Aorta (tissue), 5 donors: ENCODE measurements at places on chromosomes 5 and 9. TPM values are rescaled to one million over a fixed set of nuclear protein-coding genes. Genes with fewer than 3 reads are reported as not detected.
A peak's percentile ranks its signal among the peaks of the same experiment; 100 is the strongest.

Gene SPATA31A3
- not detected for total RNA-seq

Gene FAM219A
- 43.9 TPM for total RNA-seq

Gene MYO10
- total RNA-seq: 19.8 TPM

Gene MCTP1
- total RNA-seq: 30.8 TPM

Gene LCN1
- 0.81 TPM for total RNA-seq

Gene SETD9
- total RNA-seq: 8.6 TPM

DNA sequence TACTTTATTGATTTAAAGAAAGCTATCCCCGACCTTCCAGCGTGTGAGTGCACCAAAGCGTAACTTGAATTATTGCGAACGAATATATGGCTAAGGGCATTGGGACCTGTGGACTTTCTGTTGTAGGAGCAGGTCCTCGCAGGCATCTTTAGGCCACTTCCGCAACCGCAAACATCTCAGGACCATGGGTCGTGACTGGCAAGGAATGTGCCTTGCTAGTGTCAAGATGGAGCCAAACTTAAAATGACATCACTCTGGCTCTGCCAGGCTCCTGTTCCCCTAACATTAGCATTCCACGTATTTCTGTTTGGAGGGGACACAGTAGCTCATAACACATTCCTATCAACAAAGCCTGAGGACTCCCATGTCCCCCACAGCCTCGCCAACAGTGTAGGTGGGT, 44.1 kb upstream of the OLFM1 start:
- DNase-seq: no peak
- H3K27ac ChIP-seq: no peak overlapping the region
- H3K27me3 ChIP-seq: no peaks in the 10 kb centered on the region

GRCh38 chr5:9363449-9363848, 182.4 kb downstream of the SEMA5A start:
- no peak overlapping the region for H3K4me3 ChIP-seq
- H3K4me1 ChIP-seq: no peaks in the 10 kb centered on the region
- no peaks in the 10 kb centered on the region for H3K36me3 ChIP-seq
- no peak overlapping the region for H3K27ac ChIP-seq
- no peaks in the 10 kb centered on the region for H3K27me3 ChIP-seq

DNA sequence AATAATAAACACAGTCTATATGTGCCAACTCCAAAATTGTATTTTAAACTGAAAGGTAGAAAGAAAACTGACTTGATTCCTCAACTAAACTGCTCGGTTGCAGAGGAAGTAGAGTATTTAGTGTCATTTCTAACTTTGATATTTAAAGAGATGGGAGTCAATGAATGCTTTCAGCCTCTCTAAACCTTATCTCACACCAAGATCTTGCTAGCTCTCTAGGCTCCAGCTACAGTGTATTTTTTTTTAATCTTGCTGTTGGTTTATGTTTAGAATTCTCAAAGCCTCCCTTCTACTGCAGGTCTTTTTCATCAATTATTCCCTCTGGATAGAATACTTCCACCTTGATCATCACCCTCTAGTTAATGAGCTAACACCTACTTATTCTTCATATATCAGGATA, 419.4 kb upstream of the ZNF462 start:
- H3K4me1 ChIP-seq: no peaks in the 10 kb centered on the region
- no peak for DNase-seq
- H3K27ac ChIP-seq: no peak overlapping the region
- no peaks in the 10 kb centered on the region for H3K27me3 ChIP-seq
- H3K36me3 ChIP-seq: no peaks in the 10 kb centered on the region

DNA sequence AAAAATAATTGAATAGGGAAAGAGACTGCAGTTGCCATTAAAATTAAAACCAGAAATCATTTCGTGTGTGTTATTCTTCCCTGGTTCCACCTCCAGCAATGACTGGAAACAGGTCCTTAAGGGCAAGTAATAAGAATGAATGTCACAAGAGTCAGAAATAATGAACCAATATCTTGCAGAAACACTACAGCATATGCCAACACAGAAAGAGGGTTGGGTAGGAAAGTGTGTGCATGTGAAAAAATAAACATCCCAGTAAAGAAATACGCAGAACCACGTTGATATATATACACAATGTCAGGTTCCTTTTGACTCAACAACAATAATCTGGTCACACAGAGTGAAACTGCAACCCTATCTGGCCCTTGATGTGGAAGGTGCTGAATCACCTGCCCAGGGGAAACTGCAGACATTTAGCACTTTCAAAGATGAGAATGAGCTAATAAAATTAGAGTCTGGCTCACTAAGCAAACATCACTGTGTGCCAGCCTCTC, 15.0 kb downstream of the HMHB1 start:
- H3K27ac ChIP-seq: no peak overlapping the region
- H3K36me3 ChIP-seq: no peaks in the 10 kb centered on the region
- H3K4me3 ChIP-seq: no peak overlapping the region

DNA sequence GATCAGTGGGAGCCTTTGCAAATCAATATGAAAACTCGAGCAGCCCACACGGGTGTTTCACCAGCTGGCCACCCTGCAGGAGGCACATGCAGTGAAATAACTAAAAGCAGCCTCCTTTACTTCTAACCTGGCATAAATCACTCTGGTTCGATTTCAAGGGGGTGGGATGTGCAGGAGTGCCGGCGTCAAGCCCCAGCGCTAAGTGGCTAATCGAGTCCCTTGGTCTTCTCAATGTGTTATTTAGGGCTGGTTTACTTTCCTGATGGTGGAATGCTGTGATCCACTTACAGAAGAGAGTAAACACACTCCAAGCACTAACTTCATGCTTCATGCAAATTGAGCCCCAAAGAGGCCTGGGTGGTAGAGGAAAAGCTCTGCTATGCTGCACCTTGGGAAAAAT, 109.4 kb downstream of the TMEM174 start:
- no peak for DNase-seq
- peaks cover 2% of the 10 kb centered on the region for H3K4me1 ChIP-seq
- H3K27ac ChIP-seq: no peak overlapping the region
- H3K27me3 ChIP-seq: no peaks in the 10 kb centered on the region

DNA sequence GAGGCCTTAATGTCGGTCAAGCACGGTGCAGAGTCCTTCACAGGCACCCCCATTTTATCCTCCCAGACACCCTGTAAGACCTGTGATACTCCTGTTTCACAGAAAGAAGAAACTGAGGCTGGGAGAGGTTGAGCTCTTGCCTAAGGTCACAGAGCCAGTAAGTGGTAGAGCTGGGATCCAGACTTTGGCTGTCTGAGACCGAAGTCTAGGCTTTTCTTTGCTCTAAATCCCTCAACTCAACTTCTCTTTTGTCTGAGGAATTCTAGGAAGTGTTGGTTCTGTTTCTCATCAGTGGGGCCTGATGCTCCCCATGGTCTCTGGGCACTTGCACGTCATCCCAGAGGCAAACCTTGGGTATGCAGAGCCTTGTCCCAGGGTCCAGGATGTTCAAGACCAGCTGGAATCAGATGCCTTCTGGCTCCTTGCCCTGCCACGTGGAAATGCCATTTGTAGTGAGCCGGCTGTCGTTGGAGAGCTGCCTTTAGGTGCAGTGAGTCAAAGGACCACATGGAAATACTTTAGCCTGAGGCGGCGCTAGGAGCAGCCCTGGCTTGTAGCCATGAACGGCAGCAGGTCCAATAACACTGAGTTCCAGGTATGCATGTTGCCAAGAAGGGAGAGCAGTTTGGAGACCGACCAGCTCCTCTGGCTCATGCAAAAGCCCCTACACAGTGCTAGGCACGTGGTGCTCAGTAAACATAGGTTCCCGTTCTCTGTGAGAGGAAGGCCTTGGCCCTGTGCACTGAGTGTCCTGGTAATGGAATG, 9.2 kb downstream of the DCANP1 start:
- DNase-seq: no peak
- no peaks in the 10 kb centered on the region for H3K4me1 ChIP-seq
- H3K27me3 ChIP-seq: no peaks in the 10 kb centered on the region
- no peak overlapping the region for H3K27ac ChIP-seq

GRCh38 chr5:127602896-127603844, 45.7 kb upstream of the CTXN3 start:
- H3K36me3 ChIP-seq: no peaks in the 10 kb centered on the region
- H3K4me3 ChIP-seq: no peak overlapping the region
- DNase-seq: no peak
- H3K4me1 ChIP-seq: no peaks in the 10 kb centered on the region
- H3K27me3 ChIP-seq: no peaks in the 10 kb centered on the region

DNA sequence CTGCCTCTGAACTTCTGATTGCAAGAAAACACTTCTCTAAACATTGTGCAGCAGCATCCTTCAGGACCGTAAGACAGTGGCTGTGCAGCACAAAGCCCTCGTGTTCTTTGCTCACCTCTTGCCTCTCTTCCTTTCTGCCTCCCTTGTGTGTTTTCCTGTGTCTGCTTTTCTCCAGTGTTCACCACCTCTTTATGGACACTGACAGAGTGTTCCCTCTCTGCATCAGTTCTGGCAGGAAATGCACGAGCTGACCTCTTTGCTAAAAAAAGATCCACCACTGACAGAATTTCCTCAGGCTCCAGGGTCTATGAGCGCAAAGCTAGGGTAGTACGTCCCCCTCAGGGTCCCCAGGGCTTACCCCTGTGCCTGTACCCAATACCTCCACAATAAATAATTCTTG, 74.3 kb downstream of the C5orf15 start:
- no peaks in the 10 kb centered on the region for H3K4me1 ChIP-seq
- DNase-seq: no peak
- no peaks in the 10 kb centered on the region for H3K27me3 ChIP-seq
- H3K36me3 ChIP-seq: no peaks in the 10 kb centered on the region

DNA sequence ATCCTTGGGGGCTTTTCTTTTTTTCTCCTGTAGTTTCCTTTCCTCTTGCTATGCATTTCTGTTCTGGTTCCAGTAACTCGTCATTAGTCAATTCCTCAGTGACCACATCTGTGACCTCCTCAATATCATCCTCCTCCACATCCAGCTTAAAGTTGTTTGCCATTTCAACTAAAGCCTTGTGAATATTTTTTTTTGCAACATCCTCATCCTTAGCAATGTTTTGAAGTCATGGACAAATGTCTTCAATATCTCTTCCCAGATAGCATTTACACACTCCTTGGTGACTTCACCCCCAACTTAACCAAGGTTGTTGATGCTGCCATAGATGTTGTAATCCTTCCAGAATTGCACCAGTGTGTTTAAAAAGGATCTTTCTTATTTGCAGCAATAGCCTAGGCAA, 14.7 kb upstream of the ADRB2 start:
- H3K27me3 ChIP-seq: no peaks in the 10 kb centered on the region
- no peak for DNase-seq
- peaks cover 1% of the 10 kb centered on the region for H3K4me1 ChIP-seq

- no peak overlapping the region for H3K27ac ChIP-seq
- no peaks in the 10 kb centered on the region for H3K27me3 ChIP-seq
- no peaks in the 10 kb centered on the region for H3K36me3 ChIP-seq
- DNase-seq: peak; percentile 87
Measured at GRCh38 chr9:121684381-121685145, 33.1 kb downstream of the DAB2IP start.

DNA sequence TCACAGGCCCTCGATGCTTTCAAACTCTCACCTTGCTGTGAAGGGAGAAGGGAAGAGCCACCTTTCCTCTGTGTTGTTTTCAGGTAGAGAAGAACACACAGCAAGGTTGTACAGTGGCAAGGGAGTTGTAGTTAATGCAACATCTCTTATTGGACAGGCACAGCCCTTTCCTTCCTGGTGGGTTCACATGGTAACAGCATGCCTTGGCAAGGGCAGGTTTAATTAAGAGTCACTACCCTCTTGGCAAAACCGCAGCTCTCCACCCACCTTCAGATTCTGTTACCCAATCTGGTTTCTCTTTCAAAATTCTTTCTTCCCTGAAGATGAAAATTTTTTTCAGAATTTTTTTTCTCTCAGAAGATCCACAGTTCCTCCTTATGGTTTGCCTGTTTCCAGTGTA, 253.1 kb downstream of the TLR4 start:
- DNase-seq: no peak
- no peaks in the 10 kb centered on the region for H3K4me1 ChIP-seq
- no peak overlapping the region for H3K4me3 ChIP-seq
- H3K36me3 ChIP-seq: no peaks in the 10 kb centered on the region
- no peak overlapping the region for H3K27ac ChIP-seq

- no peak for DNase-seq
- H3K4me3 ChIP-seq: no peak overlapping the region
- H3K27ac ChIP-seq: no peak overlapping the region
- H3K27me3 ChIP-seq: no peaks in the 10 kb centered on the region
Measured at GRCh38 chr5:120657104-120657503, 193.0 kb downstream of the PRR16 start.

DNA sequence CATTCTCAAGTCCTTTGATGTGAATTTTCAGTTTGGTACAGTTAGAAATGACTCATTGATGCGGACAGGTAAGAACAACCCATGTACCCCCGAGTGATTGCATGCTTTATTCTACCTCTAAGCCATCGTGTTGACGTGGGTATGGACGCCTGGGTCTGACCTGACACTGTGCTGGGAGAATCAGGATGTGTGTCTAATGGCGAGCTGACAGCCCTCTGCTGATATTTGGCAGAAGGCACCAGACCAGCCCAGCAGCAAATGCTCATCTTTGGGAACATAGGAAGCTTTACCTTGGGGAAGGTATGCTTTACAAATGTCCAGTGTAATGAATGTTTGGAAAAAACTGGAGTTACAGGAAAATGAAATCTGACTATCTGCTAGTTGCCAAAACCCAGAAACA, 20.1 kb downstream of the SLC46A2 start:
- H3K36me3 ChIP-seq: no peaks in the 10 kb centered on the region
- H3K27ac ChIP-seq: no peak overlapping the region
- no peaks in the 10 kb centered on the region for H3K27me3 ChIP-seq
- H3K4me3 ChIP-seq: no peak overlapping the region
- H3K4me1 ChIP-seq: no peaks in the 10 kb centered on the region
- no peak for DNase-seq

DNA sequence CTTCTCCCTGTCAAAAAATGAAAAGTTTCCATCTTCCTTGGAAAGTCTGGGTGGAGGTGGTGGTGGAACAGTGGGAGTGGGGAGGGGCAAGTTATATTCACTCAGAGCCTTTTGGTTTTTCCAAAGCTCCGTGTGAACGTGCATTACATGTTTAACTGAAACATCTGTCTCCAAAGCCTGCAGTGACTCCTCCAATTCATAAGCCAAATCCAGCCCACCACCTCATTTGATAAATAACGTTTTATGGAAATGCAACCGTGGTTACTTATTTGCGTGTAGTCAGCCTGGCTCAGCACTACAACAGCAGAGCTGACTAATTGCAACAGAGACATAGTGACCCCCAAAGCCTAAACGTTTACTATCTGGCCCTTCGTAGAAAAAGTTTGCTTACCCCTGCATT, 13.9 kb downstream of the TNFSF8 start:
- no peak overlapping the region for H3K27ac ChIP-seq
- no peak overlapping the region for H3K4me3 ChIP-seq
- no peaks in the 10 kb centered on the region for H3K27me3 ChIP-seq
- H3K36me3 ChIP-seq: no peaks in the 10 kb centered on the region

DNA sequence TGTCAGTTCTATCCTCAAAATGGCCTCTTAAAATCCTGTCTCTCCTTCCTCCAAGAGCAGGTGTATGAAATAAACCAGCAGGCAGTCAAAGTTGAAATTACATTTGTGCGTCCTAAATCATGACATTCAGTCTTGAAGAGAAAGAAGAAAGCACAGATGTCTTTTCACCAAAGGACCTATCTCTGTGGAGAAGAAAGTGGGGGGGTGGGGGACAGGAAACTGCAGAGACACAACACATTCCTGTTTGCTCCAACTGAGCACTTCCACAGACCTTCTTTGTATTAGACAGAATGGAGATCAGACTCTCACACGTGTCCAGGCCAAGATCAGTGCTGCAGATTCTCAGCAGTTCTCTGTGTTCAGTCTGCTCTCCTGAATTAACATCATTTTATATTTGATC, 471.9 kb upstream of the RGMB start:
- no peak overlapping the region for H3K27ac ChIP-seq
- no peaks in the 10 kb centered on the region for H3K4me1 ChIP-seq
- H3K27me3 ChIP-seq: no peaks in the 10 kb centered on the region
- H3K4me3 ChIP-seq: no peak overlapping the region
- no peak for DNase-seq
